ENCODE measurements at places on chromosomes 6 and 20.

GRCh38 chr6:96626759-96627364 lies 63.9 kb downstream of the FHL5 start:
- H3K27ac ChIP-seq, result no peak overlapping the region
- no peaks in the 10 kb centered on the region for H3K27me3 ChIP-seq
- H3K4me3 ChIP-seq, result no peak overlapping the region
- H3K4me1 ChIP-seq, result no peaks in the 10 kb centered on the region

- no peaks in the 10 kb centered on the region for H3K4me1 ChIP-seq
- no peak for DNase-seq
- H3K36me3 ChIP-seq, result no peaks in the 10 kb centered on the region
- H3K4me3 ChIP-seq, result no peak overlapping the region
- H3K27me3 ChIP-seq, result peaks cover 8% of the 10 kb centered on the region
- H3K27ac ChIP-seq, result no peak overlapping the region
Measured at GRCh38 chr6:40817369-40817768, 221.7 kb downstream of the UNC5CL start.

DNA sequence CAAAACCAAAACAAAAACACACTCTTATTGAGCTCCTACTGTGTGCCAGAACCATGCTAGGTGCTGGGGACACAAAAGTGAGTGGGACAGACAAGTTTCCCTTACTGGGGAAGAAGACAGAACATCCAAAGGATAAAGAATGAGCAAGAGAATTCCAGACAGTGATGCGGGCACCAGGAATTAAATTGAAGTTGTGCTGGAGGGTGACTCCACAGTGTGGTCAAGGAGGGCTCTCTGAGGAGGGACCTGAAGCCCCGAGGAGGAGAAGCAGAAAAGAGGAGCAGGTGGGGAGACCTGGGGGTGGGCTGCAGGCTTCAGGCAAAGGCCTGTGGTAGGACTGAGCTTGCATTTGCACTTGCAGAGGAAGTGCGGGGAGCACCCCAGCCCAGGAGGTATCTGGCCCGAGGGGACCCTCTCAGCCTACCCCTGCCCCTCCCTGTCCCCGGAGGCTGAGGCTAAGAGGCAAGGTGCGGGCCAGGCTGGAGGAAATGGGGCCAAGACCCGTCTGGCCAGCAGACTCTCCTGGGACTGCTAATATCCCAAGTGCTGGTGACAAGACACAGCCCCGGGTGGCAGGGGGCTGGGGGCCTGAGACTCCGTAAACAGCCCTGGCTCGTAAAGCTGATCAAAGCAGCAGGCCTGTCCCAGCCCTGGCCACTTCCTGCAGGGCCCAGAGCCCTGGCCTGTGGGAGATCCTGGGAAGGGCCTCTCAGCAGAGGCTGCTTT lies 57.1 kb downstream of the SNAI1 start:
- DNase-seq, result no peak
- H3K27me3 ChIP-seq, result no peaks in the 10 kb centered on the region
- H3K27ac ChIP-seq, result no peak overlapping the region
- H3K4me1 ChIP-seq, result peaks cover 2% of the 10 kb centered on the region
- H3K36me3 ChIP-seq, result no peaks in the 10 kb centered on the region
- H3K4me3 ChIP-seq, result no peak overlapping the region

- H3K4me3 ChIP-seq, result no peak overlapping the region
- H3K4me1 ChIP-seq, result no peaks in the 10 kb centered on the region
- no peaks in the 10 kb centered on the region for H3K36me3 ChIP-seq
- H3K27ac ChIP-seq, result no peak overlapping the region
Measured at GRCh38 chr20:59585714-59586409, 18.5 kb upstream of the PHACTR3 start.

GRCh38 chr6:90431576-90431975 lies 134.9 kb upstream of the BACH2 start:
- H3K27ac ChIP-seq, result no peak overlapping the region
- H3K27me3 ChIP-seq, result no peaks in the 10 kb centered on the region
- no peaks in the 10 kb centered on the region for H3K36me3 ChIP-seq
- no peaks in the 10 kb centered on the region for H3K4me1 ChIP-seq

DNA sequence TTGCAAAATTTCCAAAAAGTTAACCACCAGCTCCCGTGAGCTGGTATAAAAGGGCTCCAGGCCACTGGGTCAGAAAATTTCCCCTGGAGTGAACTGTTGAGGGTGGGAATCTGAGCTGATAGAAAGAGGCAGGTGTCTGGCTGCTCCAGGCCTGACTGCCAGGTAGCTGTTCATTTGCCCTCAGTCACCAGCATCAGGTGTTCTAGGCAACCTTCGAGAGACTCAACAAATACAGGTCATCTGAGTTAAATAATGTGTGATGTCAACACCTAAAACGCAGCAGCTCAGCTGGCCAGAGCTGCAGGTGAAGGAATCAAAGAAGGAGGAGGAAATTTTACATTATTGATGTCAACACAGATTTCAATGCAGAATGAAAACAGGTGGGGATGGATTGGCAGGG lies 46.7 kb downstream of the KCNK5 start:
- H3K36me3 ChIP-seq, result no peaks in the 10 kb centered on the region
- H3K27me3 ChIP-seq, result no peaks in the 10 kb centered on the region
- no peaks in the 10 kb centered on the region for H3K4me1 ChIP-seq
- DNase-seq, result no peak

- H3K36me3 ChIP-seq, result no peaks in the 10 kb centered on the region
- no peaks in the 10 kb centered on the region for H3K27me3 ChIP-seq
- no peak for DNase-seq
- no peak overlapping the region for H3K4me3 ChIP-seq
- no peak overlapping the region for H3K27ac ChIP-seq
- H3K4me1 ChIP-seq, result no peaks in the 10 kb centered on the region
Measured at GRCh38 chr6:103870970-103871369, 988.7 kb downstream of the HACE1 start.

DNA sequence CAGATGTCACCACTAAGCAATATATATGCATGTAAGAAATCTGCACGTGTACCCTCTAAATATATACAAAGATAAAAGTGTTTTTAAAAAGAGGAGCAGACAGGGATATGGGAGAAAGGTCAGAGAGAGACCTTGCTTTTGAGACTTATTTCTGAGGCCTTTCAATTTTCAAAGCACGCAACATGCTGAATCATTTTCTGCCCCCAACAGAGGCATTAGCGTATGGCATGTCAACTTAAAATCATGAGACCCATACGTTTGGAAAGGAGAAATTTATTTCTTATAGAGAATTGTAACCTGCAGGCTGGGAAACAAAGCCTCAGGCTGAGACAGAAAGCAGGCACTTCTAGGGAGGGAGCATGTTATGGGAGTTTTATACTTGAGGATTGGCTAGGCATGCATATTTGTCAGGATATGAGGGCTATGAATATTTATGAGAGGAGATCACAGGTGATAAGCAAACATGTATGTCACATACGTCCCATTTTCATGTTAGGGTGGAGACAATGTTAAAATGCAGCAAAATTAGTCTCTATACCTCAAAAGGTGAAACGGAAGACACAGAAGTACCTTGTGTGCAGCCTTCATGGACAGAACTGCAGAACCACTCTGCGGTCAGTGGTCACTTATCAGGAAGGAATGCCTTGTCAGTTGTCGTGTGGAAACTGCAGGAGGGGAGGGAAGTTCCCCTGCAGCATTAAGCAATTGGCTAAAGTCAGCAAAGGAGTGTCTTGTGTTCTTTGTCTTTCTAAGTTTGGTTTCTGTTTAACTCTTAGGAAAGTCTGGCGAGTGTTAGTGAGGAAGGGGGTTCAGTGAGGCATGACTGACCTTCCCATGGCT lies 6.3 kb upstream of the GABRR2 start:
- H3K27ac ChIP-seq, result no peak overlapping the region
- H3K36me3 ChIP-seq, result no peaks in the 10 kb centered on the region
- no peaks in the 10 kb centered on the region for H3K4me1 ChIP-seq
- H3K27me3 ChIP-seq, result no peaks in the 10 kb centered on the region
- DNase-seq, result no peak

DNA sequence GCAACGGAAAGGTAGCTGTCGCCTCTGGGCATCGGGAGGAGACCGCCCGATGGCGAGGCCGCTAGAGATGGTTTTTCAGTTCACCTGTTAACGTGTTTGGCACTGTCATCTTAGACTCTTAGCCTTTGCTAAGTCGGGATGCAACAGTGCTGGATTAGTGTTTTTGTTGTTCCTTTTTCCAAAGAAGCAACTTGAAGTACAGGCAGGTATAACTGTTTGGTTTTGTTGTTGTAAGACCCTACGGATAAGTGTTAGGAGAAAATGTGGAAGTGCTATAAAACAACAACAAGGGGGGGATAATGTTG lies 723 bp downstream of the MANEA start:
- H3K27ac ChIP-seq, result peak overlapping the region; percentile 76
- DNase-seq, result no peak
- H3K4me3 ChIP-seq, result peak overlapping the region; percentile 91
- H3K27me3 ChIP-seq, result no peaks in the 10 kb centered on the region
- H3K4me1 ChIP-seq, result peaks cover 11% of the 10 kb centered on the region
- no peaks in the 10 kb centered on the region for H3K36me3 ChIP-seq

DNA sequence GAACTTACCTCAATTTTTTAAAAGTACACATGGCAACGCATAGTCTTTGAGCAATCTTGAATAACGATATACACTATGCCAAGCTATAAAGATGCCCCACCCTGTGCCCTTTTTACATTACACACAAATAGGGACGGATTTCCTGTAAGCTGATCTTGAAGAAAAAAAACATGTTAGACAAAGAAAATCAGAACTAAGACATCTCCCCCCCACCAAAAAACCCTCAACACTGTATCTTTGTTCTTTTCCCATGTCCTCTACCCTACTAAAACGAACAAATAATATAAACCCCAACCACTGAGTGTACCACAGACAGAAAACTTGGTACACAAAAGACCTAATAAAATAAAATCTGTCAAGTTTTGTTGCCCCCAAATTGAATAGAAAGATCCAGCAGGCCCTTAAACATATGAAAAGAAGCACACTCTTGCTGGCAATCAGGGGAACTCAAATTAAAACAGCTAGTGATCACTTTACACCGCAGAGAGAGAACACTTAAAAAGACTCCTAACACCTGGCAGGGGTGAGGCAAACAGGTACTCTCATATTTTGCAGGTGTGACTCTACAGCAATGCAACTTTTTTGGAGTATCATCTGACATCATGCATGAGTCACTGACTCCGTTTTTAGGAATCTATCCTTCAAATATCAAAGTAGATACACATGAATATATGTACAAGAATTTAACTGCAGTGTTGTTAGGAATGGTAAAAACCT lies 29.6 kb downstream of the BACH2 start:
- no peaks in the 10 kb centered on the region for H3K27me3 ChIP-seq
- peaks cover 3% of the 10 kb centered on the region for H3K36me3 ChIP-seq
- H3K27ac ChIP-seq, result peak overlapping the region; percentile 32
- no peak overlapping the region for H3K4me3 ChIP-seq
- DNase-seq, result no peak

DNA sequence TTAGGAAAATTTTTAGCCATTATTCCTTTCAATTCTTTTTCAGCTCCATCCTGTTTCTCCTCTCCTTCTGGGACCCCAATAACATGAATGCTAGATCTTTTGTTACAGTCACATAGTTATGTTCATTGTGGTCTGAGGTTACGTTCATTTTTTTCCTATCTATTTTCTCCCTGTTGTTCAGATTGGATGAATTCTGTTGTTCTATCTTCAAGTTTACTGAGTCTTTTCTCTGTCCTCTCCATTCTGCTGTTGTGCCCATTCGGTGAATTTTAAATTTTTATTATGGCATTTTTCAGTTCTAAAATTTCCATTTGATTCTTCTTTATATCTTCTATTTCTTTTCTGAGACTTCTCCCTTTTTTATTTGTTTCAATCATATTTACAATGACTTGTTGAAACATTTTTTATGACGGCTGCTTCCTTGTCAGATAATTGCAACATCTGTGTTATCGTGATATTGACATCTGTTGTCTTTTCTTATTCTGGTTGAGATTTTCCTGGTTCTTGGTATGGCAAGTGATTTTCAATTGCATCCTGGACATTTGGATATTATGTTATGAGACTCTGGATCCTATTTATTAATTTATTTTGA lies 12.6 kb upstream of the DDR1 start:
- no peak overlapping the region for H3K27ac ChIP-seq
- no peak for DNase-seq
- no peaks in the 10 kb centered on the region for H3K36me3 ChIP-seq
- no peaks in the 10 kb centered on the region for H3K27me3 ChIP-seq
- H3K4me1 ChIP-seq, result no peaks in the 10 kb centered on the region

DNA sequence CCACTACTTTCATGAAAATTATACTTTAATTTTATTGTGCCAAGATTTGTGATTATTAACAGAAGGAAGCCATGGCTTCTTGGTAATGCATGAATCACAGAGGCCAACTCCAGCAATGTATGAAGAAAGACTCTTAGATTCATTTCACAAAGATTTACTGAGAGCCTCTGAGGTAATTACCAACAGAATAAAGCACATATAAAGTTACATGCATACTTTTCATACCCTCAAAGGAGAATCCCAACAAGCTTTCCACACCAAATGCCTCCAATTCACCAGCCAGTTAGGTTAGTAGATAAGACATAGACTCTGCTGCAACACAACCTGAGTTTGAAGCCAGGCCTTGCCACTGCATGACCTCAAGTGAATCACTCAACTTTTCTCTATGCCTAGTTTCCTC lies 41.9 kb downstream of the HBS1L start:
- DNase-seq, result no peak
- no peak overlapping the region for H3K27ac ChIP-seq
- peaks cover 7% of the 10 kb centered on the region for H3K36me3 ChIP-seq
- H3K4me3 ChIP-seq, result no peak overlapping the region
- H3K4me1 ChIP-seq, result peaks cover 20% of the 10 kb centered on the region

- no peaks in the 10 kb centered on the region for H3K27me3 ChIP-seq
- no peak overlapping the region for H3K4me3 ChIP-seq
- no peak for DNase-seq
- no peak overlapping the region for H3K27ac ChIP-seq
- H3K4me1 ChIP-seq, result no peaks in the 10 kb centered on the region
- no peaks in the 10 kb centered on the region for H3K36me3 ChIP-seq
Measured at GRCh38 chr6:150528648-150529285, 70.9 kb upstream of the PLEKHG1 start.

GRCh38 chr6:72842140-72842539 lies 220.3 kb downstream of the KCNQ5 start:
- no peak overlapping the region for H3K27ac ChIP-seq
- DNase-seq, result no peak
- H3K27me3 ChIP-seq, result no peaks in the 10 kb centered on the region
- no peaks in the 10 kb centered on the region for H3K4me1 ChIP-seq
- no peak overlapping the region for H3K4me3 ChIP-seq

- no peaks in the 10 kb centered on the region for H3K27me3 ChIP-seq
- H3K4me1 ChIP-seq, result peaks cover 22% of the 10 kb centered on the region
- no peaks in the 10 kb centered on the region for H3K36me3 ChIP-seq
- no peak overlapping the region for H3K4me3 ChIP-seq
- H3K27ac ChIP-seq, result no peak overlapping the region
- DNase-seq, result no peak
Measured at GRCh38 chr6:13678255-13678983, 33.2 kb downstream of the RANBP9 start.

- H3K27me3 ChIP-seq, result no peaks in the 10 kb centered on the region
- DNase-seq, result no peak
- no peaks in the 10 kb centered on the region for H3K36me3 ChIP-seq
Measured at GRCh38 chr20:4673371-4674001, 48.2 kb upstream of the PRND start.
